ENCODE measurements at places on chromosomes 6 and 20.
A peak's percentile ranks its signal among the peaks of the same experiment; 100 is the strongest.

DNA sequence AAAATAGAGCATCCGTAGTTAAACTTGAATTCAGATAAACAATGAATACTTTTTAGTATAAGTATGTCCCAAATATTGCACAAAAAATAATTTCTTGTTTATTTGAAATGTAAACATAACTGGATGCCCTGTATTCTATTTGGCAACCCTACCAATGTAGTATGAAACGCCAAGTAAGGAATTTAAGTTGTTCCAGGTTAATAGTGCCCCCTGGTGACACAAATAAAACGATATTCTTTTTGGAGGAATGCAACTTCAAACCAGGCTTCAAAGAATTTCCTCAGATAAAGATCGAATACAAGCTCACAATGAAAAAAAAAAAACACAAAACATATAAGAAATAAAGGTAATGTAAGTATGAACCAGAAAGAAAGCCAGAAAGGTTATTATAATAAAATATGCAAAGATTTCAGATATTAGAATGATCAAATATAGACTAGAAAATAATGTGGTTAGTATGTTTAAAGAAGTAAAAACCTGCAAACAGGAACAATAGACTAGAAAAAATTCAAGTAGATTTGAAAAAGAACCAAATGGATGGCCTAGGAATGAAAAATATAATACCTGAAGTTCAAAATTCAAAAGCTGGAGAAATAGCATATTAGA is 18.4 kb upstream of the AKAP7 start:
- DNase-seq, result peak; percentile 44

DNA sequence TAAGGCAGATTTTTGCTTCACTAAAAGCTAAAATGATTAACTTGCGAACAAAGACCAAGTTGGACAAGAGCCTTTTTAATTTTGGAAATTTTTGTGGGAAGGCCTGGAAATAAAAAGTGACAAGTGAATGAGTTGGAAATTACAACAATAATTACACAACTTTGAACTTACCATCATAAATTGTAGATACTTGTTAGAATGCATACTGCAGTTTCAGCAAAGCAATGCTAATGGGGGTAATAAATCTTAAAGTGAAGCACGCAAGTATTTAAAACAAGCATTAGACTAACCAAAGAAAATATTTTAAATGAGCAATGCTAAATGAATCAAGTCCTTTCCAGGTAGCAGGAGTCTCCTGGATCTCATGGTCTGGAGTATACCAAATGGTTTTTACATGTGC is 83.2 kb upstream of the EYA4 start:
- DNase-seq, result no peak

DNA sequence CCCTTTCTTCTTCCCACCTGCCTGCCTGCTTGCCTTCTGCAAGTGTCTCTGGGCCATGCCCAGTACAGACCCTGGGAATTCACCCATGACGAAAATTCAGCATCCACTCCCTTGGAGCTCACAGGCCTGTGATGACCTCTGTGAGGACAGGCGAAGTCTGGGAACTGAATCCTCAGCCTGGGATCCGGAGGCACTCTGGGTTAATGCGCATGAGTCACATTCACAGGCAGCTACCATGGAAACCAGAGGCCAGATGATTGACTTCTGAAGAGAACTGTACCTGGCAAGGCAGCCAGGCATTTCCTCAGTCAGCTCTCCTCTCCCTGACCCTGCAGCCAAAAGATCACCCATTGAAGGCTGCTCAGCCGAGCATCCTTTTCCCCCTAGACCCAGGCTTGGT is 41.0 kb downstream of the SLC9A8 start:
- no peak for DNase-seq

GRCh38 chr20:63345328-63346100 is 15.6 kb downstream of the CHRNA4 start:
- DNase-seq, result no peak

DNA sequence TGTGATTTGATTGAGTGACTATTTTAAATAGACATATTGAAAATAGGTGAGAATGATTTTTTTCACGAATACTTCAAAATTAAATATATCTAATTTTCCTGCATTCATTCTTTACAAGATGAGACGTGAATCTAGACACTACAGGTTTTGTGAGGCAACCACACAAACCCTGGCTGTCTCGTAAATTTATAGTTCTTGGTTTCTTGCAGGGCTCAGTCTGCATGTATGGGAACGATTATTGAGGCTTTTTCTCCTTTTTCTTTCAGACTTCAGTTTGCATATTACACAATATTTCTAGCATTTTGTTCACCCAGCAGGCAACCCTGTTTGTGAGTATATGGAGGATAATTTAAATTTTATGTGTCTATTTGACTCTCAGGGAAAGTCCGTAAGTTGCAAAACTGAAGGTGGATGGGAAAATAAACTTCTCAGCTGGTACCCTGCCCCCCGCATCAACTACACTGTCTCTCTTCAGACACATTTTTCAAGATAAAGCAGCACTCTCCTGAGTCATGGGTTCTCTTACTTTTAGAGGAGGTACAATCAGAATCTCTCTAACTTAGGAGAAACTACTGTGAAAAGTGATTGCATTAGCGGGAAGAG is 1349.3 kb downstream of the GRIK2 start:
- DNase-seq, result no peak

DNA sequence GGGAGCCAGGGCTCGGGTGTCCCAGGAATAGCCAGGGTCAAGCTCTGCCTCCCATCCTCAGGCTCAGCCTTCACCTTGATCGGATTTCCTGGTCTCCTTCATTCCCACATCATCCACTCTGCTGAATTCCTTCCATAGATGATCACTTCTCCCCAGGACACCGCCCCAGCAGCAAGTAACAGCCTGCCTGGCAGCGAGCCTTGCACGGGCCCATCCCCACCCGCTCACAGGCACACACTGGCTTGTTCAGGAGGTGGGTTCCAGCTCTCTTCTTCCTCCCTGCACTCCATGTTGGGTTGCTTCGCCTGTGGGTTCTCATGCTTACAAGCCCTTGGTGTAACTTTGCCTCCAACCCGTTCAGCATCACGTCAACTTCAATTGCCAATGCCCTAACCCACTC is 113.0 kb upstream of the IYD start:
- DNase-seq, result no peak

DNA sequence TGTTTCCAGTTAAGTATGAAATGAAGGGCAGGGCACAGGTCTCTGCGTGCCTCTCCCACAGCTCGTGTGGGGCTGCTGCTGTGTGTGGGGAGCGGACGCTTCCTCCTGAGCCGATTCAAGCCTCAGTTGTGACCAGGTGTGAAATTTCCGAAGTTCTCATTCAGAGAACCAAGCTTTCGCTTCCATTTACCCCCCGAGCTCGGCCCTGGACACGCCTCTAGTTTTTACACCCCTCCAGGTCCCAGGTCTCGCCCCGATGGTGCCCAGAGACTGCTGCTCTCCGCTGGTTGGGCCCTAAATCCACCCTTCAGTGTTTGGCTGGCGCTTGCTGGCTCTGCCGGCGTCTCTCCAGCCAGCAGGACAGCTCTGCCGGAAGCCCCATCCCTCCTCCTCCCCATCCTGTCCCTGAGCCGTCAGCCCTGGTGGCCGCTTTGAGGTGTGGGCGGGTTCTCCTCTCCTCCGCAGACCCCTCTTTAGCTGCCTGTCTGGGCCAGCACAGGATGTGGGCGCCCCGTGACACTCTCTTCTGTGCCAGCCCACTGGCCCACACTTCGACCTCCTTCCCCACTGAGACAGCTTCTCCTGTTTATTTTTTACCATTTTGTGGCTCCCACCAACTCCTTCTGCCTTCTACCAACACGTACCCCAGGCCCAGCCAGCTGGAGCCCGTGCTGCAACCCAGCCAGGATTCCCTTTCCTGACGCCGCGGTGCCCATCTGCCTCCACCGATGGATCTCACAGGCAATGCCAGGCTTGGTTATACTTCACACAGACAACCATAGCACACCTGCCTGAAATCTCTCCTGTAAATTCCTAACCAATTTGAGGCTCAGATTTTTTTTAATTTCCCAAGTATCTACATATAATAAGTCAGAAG is 142.8 kb downstream of the DLL1 start:
- peak; percentile 56 for DNase-seq

DNA sequence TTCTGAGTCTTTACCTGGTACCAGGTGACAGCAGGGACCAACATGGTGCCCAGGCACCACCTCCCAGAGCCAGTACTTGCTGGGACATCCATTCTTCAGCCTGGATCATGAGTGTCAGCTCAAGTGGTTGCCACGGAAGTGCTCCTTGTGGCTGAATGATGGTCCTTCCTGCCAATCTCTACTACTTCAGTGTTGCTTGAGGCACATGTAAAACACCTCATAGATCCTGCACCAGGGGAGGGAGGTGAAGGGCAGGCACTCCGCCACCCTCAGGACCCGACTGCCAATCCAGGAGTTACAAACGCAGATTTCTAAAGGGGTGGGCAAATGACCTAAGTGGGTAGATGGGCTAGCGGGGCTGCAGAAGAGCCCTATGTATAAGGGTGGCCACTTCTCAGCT is 226.0 kb downstream of the PREX1 start:
- no peak for DNase-seq

- DNase-seq, result no peak
Measured at GRCh38 chr6:92779746-92780145, 639.6 kb downstream of the EPHA7 start.

- no peak for DNase-seq
Measured at GRCh38 chr6:35206346-35206745, 7.4 kb upstream of the SCUBE3 start.

- no peak for DNase-seq
Measured at GRCh38 chr6:106173124-106173879, 87.2 kb downstream of the PRDM1 start.

DNA sequence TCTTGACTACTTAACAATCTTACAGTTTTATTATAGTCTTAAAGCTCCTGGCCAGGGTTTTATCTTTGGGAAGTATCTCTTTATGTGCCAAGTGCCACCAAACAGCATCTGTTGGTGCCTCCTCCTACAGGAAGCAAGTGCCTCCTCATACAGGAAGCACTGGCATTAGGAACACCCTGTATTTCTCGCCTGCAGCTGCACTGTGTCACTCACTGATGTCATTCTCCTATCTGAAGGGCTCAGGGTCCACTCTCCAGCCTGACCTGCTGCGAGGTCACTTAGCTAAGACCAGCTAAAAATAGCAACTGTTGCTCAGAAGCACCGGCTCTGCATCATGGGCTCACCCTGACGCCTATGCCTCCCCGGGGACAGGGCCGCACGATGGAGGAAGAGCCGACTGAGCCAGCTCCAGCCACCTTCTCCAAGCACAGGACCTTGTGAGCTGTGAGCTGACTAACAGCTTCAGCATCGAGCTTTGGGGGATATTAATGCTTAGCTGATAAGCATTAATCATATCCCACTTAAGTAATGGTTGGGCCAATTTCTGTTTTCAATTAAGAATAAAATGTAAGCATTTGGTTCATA is 66.3 kb upstream of the CD93 start:
- DNase-seq, result no peak

GRCh38 chr6:134379076-134379475 is 61.2 kb upstream of the SGK1 start:
- peak; percentile 69 for DNase-seq

Measured in activated CD4-positive, alpha-beta T cell treated with anti-CD3 and anti-CD28 coated beads, Interleukin-2, Interleukin-6, amounts not matched to agents 100 ng/mL and 50 ng/mL, durations not matched to agents 16 hours and 8 hours (primary cell).